ENCODE measurements at places on chromosomes 11 and 22.

- H3K4me3 ChIP-seq: no peak overlapping the region
- no peaks in the 10 kb centered on the region for H3K36me3 ChIP-seq
- H3K27me3 ChIP-seq: peaks cover 38% of the 10 kb centered on the region
- no peak overlapping the region for H3K27ac ChIP-seq
Measured at GRCh38 chr22:47325249-47325648, 562.8 kb downstream of the TBC1D22A start.

DNA sequence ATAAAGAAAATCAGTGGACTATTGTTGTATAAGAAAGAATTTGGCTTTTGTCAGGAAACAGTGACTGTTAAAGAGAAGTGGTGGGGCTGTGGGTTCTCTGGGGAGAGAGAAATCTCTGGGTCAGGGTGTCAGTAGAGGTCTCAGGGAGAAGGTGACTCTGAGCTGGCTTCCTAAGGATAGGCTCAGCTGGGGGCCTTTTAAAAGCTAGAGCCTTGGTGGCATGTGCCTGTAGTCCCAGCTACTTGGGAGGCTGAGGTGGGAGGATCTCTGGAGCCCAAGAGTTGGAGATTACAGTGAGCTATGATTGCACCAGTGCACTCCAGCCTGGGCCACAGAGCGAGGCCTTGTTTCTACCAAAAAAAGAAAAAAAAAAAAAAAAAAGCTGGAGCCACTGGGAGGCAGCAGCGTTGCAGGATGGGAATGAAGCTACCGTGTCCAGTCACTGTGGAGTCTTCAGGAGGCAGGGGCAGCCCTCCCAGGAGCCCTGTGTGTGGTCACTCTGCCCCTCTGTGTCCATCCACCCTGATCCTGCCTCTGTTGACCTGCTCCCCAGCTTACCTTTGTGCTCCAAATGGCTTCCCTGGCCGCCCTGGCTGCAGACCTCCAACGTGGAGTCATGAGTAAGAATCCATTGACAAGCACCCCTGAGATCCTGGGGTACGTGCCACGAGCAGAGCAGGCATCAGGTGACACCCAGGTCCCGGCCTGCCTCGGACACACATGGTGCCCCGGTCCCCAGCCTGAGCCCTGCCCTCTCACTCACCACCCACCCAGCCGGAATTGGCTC is 5.4 kb upstream of the MIF start:
- H3K36me3 ChIP-seq: no peaks in the 10 kb centered on the region
- no peaks in the 10 kb centered on the region for H3K4me1 ChIP-seq
- peak overlapping the region; percentile 69 for H3K27ac ChIP-seq
- ATAC-seq: no peak
- no peak overlapping the region for H3K4me3 ChIP-seq

- H3K4me3 ChIP-seq: no peak overlapping the region
- H3K27me3 ChIP-seq: no peaks in the 10 kb centered on the region
- H3K27ac ChIP-seq: no peak overlapping the region
- ATAC-seq: no peak
- peaks cover 5% of the 10 kb centered on the region for H3K4me1 ChIP-seq
Measured at GRCh38 chr22:42772647-42773046, 52.0 kb upstream of the A4GALT start.

- no peak overlapping the region for H3K27ac ChIP-seq
- peaks cover 100% of the 10 kb centered on the region for H3K36me3 ChIP-seq
- H3K27me3 ChIP-seq: no peaks in the 10 kb centered on the region
- ATAC-seq: no peak
Measured at GRCh38 chr22:20578192-20578591, 70.8 kb downstream of the MED15 start.

DNA sequence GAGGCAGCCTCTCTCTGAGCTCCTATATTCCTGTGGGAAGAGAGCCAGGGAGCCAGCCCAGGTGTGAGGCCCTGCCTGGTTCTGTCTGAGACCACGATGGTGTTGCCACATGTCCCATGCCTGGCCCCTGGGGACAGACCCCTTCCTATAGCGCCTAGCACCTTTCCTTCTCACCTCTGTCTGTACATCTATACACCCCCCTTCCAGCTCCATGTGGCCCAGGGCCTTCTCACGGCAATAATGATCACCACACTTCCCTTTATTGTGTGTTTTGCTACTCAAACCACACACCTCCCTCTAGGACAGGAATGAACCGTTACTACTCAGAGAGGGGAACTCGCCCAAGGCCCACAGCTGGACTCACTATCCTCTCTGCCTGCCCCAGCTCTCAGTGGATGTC is 12.8 kb downstream of the CD82 start:
- H3K27ac ChIP-seq: no peak overlapping the region
- H3K4me1 ChIP-seq: peaks cover 6% of the 10 kb centered on the region
- H3K36me3 ChIP-seq: peaks cover 6% of the 10 kb centered on the region
- ATAC-seq: no peak

DNA sequence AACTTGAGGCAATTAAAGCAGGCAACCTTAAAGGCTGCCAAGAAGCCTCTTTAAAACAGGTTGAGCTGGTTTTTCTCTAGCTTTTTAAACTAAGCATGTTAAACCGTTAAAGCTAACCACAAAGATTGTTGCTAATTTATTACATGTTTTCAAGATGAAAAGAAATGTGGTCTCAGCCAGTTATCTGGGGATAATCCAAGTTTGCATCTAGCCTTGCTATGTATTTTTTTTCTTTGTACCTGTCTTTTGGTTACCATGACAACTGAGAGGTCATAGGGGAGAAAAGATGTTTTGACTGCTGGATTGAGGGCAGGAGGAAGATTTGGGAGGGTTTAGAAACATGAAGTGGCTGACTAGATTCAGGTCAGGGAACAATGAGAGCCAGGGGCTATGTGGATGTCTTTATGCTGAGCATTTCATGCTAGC is 19.2 kb upstream of the PGM2L1 start:
- no peaks in the 10 kb centered on the region for H3K36me3 ChIP-seq
- no peak overlapping the region for H3K4me3 ChIP-seq
- ATAC-seq: no peak
- peaks cover 22% of the 10 kb centered on the region for H3K4me1 ChIP-seq
- peaks cover 4% of the 10 kb centered on the region for H3K27me3 ChIP-seq

- no peak overlapping the region for H3K4me3 ChIP-seq
- H3K4me1 ChIP-seq: peaks cover 11% of the 10 kb centered on the region
- no peak overlapping the region for H3K27ac ChIP-seq
- no peak for ATAC-seq
- H3K36me3 ChIP-seq: no peaks in the 10 kb centered on the region
Measured at GRCh38 chr11:35524780-35525179, 636 bp downstream of the PAMR1 start.

DNA sequence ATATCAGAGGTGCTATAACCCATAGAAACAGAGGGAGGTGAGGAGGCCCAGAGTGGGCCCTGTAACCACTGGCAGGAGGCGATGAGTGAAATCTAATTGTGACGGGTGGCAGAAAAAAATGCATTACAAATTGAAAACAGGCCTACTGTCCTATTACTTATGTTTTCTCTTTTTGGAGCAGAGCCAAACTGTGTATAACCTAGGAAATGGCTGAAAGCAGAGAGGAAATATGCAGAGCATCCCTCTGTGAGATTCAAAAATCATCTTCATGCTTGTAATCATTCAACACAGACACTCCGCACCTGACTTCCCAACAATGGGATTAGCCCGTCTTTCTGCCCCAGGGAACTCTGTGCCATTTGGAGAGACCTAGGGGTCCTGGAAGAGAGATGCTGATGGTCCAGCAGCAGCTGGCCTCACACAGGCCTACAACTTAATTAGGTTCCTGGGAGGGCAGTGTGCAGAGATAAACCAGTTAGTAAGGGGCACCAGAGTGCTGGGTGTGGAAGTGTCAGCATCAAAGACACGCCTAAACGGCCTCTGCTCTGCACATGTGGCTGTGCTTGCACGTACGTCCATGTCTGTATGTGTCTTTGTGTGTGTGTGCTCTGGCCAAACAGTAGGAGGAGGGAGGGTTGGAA is 41.8 kb downstream of the MAP6 start:
- H3K36me3 ChIP-seq: peaks cover 5% of the 10 kb centered on the region
- no peak for ATAC-seq

DNA sequence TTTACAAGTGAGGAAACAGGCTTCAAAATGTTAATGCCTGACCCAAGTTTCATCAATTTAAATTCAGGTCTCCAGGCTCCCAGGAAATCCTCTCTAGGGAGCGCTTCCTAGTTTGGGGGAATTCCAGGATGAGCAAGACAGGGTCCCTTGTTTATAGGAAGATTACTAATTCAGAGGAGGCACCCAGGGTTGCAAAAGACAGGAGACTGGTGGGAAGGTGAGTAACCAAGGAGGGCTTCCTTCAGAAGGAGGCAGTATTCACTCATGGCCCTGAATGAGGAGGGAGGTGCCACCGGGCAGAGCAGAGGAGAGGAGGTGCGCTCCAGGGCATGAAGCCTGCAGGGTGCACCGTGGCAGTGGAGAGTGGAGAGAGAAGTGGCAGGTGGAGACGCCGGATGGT is 1.6 kb downstream of the TMEM132A start:
- H3K27ac ChIP-seq: no peak overlapping the region
- H3K36me3 ChIP-seq: peaks cover 34% of the 10 kb centered on the region
- no peak for ATAC-seq
- no peak overlapping the region for H3K4me3 ChIP-seq
- H3K27me3 ChIP-seq: peaks cover 45% of the 10 kb centered on the region
- peaks cover 12% of the 10 kb centered on the region for H3K4me1 ChIP-seq

GRCh38 chr11:58923300-58923788 is 15.9 kb upstream of the GLYATL1 start:
- no peak overlapping the region for H3K4me3 ChIP-seq
- peaks cover 16% of the 10 kb centered on the region for H3K27me3 ChIP-seq
- H3K4me1 ChIP-seq: no peaks in the 10 kb centered on the region
- no peak overlapping the region for H3K27ac ChIP-seq
- no peak for ATAC-seq

DNA sequence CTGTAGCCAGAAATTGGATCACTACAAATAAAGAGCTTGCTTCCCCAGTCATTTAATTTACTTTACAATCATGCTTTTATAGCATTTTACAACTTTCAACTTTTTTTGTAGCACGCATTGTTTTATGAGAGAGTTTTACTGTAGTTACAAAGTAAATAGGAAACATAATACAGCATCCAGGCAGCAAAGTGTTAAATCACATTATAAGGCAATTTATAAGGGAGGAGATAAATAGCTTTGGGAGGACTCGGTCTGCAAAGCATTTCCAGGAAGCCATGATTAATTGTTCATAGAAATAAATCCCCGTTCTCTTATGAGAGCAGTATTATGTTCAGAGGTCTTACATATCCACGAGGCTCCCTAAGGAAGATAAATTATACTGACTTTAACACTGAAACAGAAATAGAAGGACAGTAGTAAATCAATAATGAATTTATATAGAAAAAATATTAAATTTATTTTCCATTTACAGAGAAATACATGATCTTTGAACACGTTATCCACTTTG is 792.6 kb upstream of the RAG2 start:
- no peak overlapping the region for H3K4me3 ChIP-seq
- H3K27ac ChIP-seq: no peak overlapping the region
- no peaks in the 10 kb centered on the region for H3K27me3 ChIP-seq

DNA sequence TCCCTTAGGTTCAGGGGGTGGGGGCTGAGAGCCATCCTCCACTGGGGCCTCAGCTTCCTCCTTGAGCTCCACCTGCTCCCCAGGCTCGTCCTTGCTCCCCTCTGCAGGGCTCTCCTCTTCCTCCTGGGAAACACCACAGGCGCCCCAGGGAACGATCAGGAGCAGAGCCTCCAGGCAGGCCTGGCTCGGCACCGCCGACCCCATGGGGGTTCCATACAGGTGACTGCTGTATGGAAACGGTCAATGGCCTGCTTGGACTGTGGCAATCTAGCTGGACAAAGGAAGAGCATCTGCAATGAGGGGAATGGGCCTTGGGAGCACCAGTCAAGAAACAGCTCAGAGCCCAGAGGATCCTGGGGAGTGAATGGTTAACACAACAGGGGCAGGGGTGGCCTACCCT is 7.9 kb downstream of the HYOU1 start:
- H3K36me3 ChIP-seq: peaks cover 98% of the 10 kb centered on the region
- H3K4me1 ChIP-seq: no peaks in the 10 kb centered on the region
- H3K4me3 ChIP-seq: no peak overlapping the region
- H3K27me3 ChIP-seq: no peaks in the 10 kb centered on the region
- no peak for ATAC-seq
- H3K27ac ChIP-seq: no peak overlapping the region

- peak overlapping the region; percentile 87 for H3K27ac ChIP-seq
- no peak for ATAC-seq
- no peak overlapping the region for H3K4me3 ChIP-seq
- no peaks in the 10 kb centered on the region for H3K27me3 ChIP-seq
Measured at GRCh38 chr11:123173040-123173855, 21.8 kb downstream of the CLMP start.

DNA sequence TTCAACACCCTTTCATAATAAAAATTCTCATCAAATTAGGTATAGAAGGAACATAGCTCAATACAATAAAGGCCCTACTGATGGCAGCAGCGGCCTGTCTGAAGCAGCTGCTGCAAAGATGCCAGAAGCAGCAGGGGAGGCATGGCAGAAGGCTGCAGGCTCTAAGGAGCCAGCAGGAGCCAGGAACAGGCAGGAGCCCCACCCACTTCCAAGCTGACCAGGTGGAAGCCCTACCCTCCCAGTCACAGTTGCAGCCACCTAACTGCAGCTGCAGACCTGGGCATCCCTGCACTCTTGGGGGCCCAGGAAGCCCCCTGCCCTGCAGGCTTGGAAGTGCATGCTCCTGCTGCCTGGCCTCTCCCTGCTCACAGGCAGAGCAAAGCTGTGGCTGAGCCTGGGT is 18.2 kb upstream of the OR6A2 start:
- no peak overlapping the region for H3K27ac ChIP-seq
- ATAC-seq: no peak
- H3K4me3 ChIP-seq: no peak overlapping the region
- no peaks in the 10 kb centered on the region for H3K4me1 ChIP-seq
- peaks cover 7% of the 10 kb centered on the region for H3K27me3 ChIP-seq

DNA sequence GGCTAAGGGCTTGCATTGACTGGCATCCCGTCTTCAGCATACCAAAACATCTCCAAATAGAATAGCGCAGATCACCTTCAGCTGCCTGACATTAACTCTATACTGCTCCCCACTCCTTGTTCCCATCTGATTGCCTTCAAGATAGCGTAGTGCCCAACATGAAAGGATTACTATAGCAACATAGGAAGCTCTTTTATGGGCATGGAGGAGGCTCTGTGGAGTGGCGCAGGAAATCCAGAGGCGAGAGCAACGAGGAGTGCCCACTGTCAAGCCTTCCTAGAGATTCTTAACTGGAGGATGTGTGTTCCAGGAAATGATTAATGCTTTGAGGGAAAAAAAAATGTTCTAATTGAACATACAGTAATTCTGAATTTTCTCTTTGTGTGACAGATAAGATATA is 213.3 kb downstream of the CADM1 start:
- H3K27ac ChIP-seq: no peak overlapping the region
- H3K4me3 ChIP-seq: no peak overlapping the region
- no peaks in the 10 kb centered on the region for H3K27me3 ChIP-seq
- H3K36me3 ChIP-seq: no peaks in the 10 kb centered on the region
- no peaks in the 10 kb centered on the region for H3K4me1 ChIP-seq
- no peak for ATAC-seq

- ATAC-seq: no peak
- no peak overlapping the region for H3K27ac ChIP-seq
- H3K36me3 ChIP-seq: no peaks in the 10 kb centered on the region
- peaks cover 51% of the 10 kb centered on the region for H3K27me3 ChIP-seq
- H3K4me1 ChIP-seq: no peaks in the 10 kb centered on the region
Measured at GRCh38 chr22:48628891-48629543, 1198.7 kb downstream of the BRD1 start.

GRCh38 chr22:32652645-32653270 is 148.7 kb upstream of the TIMP3 start:
- H3K27me3 ChIP-seq: no peaks in the 10 kb centered on the region
- ATAC-seq: no peak
- H3K36me3 ChIP-seq: no peaks in the 10 kb centered on the region
- no peaks in the 10 kb centered on the region for H3K4me1 ChIP-seq
- no peak overlapping the region for H3K27ac ChIP-seq
- no peak overlapping the region for H3K4me3 ChIP-seq

All from gastroesophageal sphincter (tissue), 4 donors.